ENCODE measurements at places on chromosomes 3 and 15.

DNA sequence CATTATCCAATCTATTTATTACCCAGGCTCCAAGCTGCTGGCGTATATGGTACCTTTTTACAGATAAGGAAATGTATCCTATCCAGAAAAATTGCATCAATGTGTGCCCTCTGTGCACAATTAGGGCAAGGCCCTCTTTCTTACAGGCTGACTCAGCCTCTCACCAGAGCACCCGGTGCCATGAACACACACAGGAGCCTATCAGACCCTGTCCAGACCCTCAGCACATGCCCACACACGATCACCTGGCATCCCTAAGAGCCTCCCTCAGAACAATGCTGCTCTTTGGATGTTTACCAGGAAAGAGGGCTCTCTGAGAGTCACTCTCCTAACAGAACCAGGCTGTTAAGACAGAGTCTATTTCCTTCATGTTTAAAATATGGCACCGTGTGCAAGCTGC, 460.0 kb upstream of the TBL1XR1 start:
- DNase-seq: no peak

DNA sequence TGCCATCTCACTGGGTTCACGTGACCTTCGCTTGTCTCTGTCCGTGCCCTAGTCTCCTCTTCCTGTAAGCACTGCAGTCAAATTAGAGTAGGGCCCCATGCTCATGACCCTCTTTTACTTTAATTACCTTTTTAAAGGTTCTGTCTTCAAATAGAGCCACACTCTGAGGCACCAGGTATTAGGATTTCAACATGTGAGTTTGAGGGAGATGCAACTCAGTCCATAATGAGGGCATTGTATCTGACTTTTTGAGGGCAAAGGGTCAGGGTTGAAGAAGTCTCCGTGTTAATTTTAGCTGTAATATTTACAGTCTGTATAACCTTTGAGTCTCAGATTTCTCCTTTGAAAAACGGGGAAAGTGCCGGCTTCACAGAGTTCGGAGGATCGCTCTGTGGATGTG, 82.9 kb downstream of the CHRNA7 start:
- DNase-seq: no peak

DNA sequence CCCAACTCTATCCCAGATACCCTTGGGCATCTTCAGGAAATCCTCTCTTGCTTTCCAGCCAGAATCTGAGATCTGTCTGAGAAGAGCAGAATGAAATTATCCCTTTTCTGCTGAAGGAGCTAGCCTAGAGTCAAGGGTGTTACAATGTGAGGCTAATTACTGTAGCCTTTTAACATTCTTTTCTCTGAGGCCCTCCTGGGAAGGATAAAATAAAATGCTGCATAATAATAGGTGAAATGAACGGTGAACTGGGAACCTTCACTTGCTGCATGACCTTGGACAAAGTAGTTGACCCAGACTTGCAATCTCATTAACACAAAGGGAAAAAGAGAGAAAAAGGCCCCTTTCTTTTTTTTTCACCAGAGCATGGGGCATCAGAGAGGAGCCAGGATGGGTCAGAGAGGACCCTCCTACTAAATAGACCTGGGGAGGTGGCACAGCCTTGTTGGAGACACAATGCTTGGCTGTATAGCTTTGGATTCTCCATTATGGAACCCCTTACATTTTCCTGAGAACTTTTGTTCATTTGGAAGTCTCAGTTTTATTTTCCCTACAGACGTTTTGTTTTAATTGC, 137.0 kb upstream of the LIPC start:
- DNase-seq: no peak

- DNase-seq: no peak
Measured at GRCh38 chr3:100810671-100811070, 101.4 kb downstream of the TFG start.

- DNase-seq: no peak
Measured at GRCh38 chr15:96147267-96147666, 183.2 kb upstream of the NR2F2 start.

GRCh38 chr3:146701246-146701645, 96.1 kb upstream of the PLSCR5 start:
- DNase-seq: no peak

- no peak for DNase-seq
Measured at GRCh38 chr3:136658946-136659682, 93.1 kb downstream of the STAG1 start.

GRCh38 chr15:70036585-70037291, 61.0 kb downstream of the TLE3 start:
- no peak for DNase-seq

DNA sequence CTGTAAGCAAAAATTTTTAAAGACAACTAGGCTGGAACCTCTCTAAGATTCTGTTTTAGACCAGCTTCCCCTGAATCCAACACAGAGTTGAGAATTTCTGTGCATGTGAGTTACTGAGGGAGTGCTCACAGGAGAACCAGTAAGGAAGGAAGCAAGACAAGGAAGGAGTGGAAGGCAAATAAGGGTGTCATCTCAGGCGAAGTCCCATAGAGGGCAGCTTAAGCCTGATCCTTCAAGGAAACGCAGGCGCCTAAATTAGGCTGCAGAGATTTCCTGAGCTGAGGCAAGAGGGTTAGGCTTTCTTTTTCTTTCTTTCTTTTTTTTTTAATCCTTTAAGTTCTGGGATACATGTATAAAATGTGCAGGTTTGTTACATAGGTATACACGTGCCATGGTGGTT, 36.2 kb upstream of the COL6A6 start:
- DNase-seq: peak; percentile 35

DNA sequence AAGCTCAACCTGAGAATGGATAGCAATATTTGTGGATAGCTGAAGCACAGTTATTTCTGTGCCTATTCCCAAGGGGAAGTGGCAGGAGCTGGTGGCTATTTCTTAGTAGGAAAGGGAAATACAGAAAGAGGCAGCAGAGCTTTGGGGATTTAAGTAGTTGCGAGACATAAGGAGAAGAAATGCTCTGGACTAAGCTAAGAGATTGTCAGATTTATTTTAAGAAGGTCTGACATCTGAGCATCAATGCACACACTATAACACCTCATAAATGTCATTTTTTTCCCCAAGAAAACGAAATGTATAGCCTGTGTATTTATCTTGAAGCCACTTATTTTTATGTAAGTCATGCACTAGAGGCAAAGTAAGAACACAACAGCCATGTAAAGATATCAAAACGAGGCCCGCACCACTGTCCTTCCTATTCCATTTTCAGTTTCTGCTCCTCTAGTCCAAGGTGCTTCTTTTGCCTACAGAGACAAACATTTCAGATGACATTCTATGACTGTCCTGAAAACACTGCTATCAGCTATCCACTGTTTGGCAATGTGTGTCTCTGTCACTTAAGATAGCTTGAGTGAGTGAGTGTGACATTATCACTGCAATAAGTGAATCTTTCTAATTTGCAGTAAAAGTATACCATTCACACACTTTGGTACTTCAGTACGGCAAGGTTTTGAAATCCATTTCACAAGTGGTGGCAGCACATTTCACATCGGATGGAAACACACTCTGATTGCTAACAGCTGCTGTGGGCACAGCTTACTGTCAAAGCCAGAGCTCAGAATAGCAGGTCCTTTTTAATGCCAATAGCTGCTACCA, 62.7 kb upstream of the ICE2 start:
- no peak for DNase-seq

DNA sequence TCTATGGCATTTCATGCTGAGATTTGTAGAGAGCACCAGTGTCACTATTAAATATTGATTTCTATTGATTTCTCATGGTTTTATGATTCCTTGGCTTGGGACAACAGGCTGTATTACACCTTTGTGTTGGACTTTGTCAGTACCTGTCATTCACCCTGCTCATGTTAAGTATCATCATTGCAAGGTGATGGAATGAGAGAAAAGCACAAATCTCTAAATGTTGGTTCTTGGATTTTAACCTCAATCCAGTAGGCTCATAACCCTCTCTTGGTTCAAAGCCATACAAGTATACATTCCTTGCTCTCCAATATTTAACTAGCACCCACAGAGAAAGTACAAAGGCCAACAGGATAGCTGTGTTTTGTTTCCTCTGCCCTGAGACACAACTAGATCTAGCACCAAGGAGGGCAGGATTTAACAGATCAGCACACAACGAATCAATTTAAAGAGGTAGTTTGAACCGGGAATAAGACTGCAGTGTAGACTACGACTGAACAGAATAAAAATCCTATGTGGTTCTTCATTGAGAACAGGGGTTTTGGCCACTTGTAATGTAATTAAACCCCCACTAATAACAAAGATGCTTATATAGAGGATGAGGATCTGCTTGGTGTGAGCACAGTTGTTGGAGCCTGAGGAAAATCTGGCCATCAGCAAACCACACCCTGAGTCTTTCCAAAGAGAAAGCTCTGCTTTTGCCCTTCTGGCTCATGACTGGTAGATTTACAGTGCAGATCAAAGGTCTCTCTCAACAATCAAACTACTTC, 78.0 kb upstream of the TNFSF10 start:
- no peak for DNase-seq

DNA sequence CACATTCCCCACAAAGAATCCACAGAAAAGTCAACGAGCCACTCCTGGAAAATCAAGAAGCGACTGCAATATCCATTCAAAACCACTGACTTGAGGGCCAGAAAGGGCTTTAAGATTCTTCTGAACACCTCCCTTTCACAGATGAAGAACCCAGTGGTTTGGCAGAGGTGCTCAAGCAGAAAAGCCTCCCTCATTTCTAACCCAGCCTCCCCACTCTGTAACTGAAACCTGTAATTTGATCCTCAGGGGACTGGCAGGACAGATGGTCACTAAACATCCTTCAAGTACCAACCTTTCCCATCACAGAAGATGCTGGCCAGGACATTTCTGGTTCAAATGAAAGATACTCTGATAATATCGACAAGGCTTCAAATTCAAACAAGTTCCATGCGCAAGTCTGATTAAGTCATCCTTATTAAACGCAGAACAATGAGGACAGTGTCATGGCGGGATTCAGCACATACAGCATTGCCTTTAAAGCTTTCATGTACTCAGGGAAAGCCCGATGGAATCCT, 5.5 kb downstream of the SEMA5B start:
- DNase-seq: peak; percentile 56

- no peak for DNase-seq
Measured at GRCh38 chr3:95627293-95627692, 1187.1 kb upstream of the EPHA6 start.

DNA sequence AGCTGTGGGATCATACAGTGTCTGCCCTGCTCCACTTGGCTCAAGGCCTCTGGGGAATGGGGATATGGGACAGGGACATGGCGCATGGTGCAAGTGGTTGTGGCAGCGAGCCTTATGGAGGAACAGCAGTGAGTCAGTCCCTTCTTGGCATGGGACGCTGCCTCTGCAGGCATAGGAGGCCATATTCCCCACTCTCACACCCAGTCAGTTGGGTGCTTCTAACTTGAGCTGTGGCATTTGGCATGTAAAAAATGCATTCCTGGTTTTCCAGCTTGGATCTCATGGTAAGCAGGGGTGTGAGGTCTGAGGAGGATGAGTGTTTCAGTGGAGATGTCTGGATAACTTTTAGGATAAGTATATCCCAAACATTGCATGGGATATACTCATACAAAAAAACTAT, 31.6 kb upstream of the UBE2Q2 start:
- DNase-seq: no peak

DNA sequence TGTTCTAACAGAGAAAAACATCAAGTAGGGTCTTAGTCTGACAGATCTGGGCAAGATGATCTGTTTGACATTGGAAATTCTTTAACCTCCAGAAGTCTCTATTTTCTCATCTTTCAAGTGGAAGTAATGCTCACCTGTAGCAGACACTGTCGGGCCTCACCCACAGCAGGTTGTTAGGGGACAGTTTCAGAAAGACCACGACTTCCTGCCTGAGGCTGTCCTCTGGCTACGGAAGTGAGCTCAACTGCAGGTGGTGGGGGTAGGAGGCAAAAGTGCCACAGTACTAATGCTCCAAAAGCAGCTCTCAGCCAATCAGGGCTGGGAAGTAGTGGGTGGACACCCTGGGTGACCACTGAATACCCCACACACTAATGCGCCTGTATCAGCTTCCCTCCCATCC, 111.4 kb upstream of the TOPAZ1 start:
- no peak for DNase-seq

DNA sequence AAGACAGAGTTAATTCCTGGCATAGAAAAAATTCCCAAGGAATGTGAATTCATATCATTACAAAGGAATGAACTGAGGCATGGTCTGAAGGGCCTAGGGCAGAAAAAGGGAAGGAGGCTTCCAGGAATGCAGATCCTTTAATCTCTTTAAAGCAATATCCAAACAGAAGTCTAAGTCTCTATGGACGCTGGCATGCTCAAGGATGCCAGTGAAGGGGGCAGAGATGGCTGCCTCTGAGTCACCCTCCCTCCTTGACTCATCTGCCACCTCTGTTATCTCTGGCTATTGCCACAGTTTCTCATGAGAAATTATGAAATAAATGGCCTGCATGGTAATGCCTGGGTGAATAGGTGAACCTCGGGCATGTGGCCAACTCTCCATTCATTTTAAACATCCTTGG, 96.3 kb upstream of the BCL6 start:
- DNase-seq: no peak

- peak; percentile 71 for DNase-seq
Measured at GRCh38 chr3:32238453-32239306, at the start of gene CMTM8. Gene CMTM8, plus strand, starts transcription at chr3:32238680. Its CDS starts 293 bp downstream, at chr3:32238973.

DNA sequence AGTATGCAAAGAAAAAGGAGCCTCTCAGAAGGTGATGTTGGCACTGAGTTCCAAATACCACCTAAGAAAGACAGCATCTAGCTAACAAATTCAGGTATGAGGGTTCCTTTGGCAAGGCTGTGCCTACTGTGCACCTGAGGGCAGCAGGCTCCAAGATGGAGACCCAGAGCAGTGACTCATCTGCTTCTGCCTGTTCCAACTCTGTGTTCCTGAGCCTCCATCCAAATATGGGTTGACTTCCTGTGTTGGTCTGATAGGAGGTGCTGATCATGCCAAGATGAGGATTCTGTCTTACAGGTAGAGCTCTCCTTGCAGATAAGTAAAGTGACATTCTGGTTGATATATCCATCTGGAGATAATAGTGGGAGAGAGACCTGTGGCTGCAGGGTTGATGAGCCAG, 26.0 kb downstream of the SV2B start:
- DNase-seq: no peak

GRCh38 chr3:47365213-47366153, 15.3 kb upstream of the PTPN23 start:
- no peak for DNase-seq

DNA sequence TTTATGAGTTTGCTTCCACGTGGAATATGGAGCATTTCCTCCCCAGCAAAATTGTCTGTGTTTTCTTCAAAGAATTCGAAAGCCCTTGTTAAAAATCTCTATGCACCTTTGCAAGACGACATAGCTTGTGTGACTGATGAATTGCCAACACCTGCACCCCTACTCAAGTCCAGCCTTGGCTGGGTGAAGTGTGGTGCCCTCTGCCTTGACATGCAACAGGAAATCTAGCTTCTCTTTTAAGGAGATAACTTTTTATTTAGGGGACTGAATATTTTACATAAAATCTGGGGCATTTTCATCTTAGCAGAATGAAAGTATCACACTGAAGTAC, 647 bp downstream of the HMG20A start:
- DNase-seq: no peak
